ENCODE measurements at places on chromosomes 1 and 21. TPM values are rescaled to one million over a fixed set of nuclear protein-coding genes. Genes with fewer than 3 reads are reported as not detected.

DNA sequence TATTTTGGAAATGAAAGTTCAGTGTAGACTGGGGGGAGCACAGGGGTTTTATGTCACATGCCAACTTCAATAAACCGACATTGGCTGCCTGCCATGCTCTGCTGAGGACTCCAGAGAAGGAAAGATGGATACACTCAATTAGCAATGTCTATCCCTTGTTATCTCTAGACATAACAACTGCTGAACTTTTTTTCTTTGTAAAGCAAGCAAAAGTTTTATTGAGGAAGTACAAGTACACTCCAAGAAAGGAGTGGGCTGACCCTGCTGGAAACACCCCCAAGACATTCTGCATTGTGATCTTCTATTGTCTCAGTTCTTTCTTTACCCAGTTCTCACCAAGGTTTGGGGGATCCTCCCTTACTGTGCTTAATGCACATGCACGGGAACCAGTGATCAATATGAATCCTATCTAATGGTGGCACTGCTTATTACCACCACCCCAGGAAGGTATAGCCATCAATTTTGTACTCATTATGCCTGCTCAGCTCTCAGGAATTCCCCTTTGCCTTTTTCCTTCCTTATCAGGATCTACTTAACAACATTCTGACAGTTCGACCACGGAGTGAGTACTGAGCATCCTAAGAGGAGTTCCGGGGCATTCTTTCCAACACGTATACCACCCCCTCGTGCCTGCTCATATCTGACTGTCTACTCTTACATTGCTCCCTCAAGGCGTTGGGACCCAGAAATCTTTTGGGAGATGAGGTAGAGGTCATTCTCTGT, 28.7 kb downstream of the SYNJ1 start:
- H3K27me3 ChIP-seq: no peaks in the 10 kb centered on the region
- no peak for DNase-seq
- H3K4me1 ChIP-seq: no peaks in the 10 kb centered on the region

DNA sequence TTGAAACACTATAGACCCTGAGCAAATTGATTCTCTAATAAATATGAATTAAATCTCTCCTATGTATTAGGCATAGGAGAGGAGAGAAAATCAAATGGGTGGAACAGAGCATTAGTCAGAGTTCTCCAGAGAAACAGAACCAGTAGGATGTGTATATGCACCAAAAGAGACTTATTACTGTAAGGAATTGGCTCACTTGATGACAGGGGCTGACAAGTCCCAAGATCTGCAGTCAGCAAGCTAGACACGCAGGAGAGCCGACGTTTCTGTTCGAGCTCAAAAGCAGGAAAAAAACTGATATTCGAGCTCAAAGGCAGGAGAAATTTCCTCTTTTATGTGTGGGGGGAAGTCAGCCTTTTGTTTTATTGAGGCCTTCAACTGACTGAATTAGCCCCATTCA, 259.2 kb upstream of the KAZN start:
- no peaks in the 10 kb centered on the region for H3K27me3 ChIP-seq
- H3K27ac ChIP-seq: no peak overlapping the region
- no peak overlapping the region for H3K4me3 ChIP-seq
- DNase-seq: no peak
- no peaks in the 10 kb centered on the region for H3K36me3 ChIP-seq
- H3K4me1 ChIP-seq: no peaks in the 10 kb centered on the region

GRCh38 chr1:58468612-58469011, 77.9 kb downstream of the OMA1 start:
- no peaks in the 10 kb centered on the region for H3K36me3 ChIP-seq
- no peak overlapping the region for H3K27ac ChIP-seq
- no peak for DNase-seq
- no peaks in the 10 kb centered on the region for H3K27me3 ChIP-seq
- H3K4me1 ChIP-seq: no peaks in the 10 kb centered on the region

LYPD8 gene
- total RNA-seq: not detected

WDR64 gene
- not detected for total RNA-seq

GNG12 gene
- total RNA-seq: 30.3 TPM
